ENCODE measurements at places on chromosomes 7 and 10.

DNA sequence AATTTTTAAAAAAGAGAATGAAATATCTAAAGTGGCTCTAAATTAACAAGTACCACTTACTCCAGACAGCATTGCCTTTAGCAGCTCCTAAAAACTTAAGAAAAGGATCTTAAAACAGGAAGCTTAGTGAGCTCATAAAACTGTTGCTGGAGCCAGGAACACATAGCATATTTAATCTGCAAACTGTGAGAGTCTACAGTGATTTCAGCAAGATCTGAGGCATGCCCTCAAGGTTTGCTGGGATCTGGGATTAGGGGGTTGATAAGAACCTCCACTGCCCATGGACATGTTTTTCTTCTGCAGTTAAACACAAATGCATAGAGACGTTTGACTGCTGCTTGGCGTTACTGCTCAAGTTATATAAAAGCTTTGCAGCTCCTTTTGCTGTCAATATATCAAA, 3.8 kb downstream of the GLI3 start:
- no peak for DNase-seq

DNA sequence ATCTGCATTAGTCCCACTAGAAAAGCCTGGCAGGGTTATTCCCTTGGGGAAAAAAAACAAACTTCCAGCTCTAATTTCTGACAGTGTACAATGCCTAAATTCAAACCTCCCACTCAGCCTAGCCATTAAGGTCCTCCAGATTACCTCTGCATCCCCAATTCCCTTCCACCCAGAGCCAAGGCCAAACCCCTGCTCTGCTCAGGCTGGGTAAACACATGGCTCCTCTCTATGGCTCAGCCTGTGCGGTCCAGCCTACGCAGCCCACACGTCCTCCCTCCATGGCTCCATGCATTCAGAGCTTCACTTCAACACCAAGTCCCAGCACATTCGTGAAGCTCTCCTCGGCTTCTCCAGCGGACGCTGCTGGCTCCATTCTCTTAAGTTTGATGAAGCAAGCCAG, 5.2 kb downstream of the DLG5 start:
- DNase-seq = no peak

DNA sequence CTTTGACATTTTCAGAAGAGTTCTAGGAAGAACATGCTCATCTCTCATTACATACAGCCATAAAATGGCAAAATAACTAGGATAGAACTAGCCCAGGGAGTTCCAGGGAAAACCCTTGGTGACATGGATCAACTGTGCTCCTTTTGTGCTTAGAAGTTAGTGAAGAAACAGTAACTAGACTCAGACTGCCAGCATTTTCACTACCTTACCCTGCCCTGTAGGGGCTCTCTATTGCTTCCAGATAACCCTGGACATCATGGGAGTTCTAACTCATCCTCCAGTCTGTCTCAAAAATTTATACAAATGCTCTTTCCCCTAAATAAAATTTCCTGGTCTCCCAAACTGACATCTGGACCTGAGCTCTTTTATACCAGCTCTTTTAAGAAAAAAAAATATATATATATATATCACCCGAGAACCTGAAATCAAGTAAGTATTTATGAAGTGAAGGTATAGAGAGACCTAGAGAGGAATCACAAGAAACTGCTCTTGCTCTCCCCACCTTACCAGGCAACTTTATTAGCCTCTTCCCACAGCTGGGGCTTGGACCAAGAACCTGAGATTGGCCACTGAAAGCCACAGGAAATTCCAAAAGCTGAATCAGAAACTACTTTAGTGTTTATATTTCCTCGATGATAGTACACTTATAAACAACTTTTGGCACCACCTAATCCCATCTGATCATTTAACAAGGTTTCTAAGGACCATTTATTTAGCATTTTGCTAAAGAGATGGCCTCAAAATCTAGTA, 101.4 kb downstream of the RELN start:
- DNase-seq = no peak

DNA sequence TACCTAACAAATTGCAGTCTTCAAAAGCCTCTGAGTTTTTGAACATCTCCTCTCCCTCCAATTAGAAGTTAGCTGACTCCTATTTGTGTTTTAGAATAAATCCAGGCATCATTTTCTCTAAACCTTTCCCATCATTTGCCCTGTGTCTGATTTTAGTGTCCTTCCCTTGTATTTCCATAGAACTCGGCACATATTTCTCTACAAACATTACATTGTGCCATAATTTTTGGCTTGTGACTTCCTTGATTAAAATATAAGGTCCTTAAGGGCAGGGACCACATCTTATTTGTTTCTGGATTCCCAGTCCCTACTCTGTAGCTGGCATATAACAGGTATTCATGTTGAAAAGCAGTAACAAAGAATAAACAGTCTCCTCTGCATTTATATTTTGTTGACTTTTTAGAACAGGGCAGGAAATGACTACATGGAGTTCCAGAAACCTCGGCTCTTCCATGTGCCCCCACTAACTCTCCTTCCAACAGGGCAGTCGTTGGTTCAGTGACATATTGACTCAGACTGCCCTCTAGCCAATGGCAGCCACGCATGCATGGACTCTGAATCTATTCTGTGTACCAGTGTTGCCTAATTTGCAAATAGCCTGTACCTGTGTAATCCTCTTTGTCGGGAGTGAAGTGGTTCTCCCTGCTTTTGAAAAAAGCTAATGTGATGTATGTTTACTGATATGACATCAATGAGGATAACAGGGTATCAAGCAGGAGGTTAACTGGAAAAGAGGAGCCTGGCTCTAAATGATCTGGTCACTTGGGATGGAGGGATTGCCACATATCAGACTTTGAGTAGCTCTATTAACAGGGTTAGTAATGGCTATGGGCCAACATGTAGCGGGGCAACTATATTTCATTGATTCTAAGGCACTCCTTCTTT, 19.8 kb upstream of the CPN1 start:
- DNase-seq = no peak

- DNase-seq = no peak
These were observed 104.5 kb downstream of the GRID1 start for GRCh38 chr10:86261941-86262687.

- no peak for DNase-seq
These were observed 310.6 kb downstream of the HDAC9 start for GRCh38 chr7:18806177-18806576.

DNA sequence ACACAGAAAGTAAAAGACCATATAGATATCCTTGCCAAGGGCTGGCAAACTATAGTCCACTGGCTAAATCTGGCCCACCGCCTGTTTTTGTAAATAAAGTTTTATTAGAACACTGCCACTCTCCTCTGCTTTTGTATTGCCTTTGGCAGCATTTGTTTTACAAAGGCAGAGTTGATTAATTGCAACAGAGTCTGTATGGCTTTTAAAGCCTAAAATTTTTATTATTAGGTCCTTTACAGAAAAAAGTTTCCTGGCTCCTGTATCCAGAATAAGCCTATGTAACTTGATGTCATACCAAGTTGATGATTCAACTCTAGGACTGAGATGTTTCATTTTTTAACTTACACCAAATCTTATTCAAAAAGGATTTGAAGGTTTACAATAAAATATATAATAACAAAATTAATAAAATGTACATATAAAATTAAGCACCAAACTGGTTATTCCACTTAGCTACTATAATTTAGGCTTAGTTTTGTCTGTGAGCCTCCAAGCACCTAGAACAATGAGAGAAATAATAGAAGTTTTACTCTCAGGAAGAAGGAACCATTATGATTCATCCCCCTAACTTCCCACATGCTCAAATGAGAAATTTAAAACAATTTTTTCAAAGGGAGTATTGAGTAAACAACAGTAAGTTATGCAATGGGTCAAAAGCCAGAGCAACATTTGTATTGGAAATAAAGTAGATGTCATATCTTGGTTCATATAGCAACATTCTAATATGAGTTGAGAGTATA, 31.9 kb downstream of the CPED1 start:
- no peak for DNase-seq

DNA sequence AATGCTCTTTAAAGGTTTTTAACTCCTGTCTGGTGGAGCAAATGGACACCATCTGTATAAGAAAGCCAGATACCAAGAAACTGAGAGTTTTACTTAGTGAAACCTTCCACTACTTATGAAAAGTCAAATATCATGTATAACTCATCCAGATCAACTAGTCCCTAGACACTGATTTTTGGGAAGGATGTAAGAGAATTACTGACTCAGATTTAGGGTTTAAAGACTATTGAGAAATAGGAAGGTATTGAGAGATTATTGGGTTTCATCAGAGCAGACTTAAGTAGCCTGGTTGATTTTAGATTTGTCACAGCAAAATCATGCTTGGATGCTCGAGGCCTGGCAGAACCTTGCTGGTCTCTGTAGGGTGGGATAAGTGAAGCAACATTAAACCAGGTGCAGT, 3.1 kb downstream of the CSTF2T start:
- DNase-seq = no peak

DNA sequence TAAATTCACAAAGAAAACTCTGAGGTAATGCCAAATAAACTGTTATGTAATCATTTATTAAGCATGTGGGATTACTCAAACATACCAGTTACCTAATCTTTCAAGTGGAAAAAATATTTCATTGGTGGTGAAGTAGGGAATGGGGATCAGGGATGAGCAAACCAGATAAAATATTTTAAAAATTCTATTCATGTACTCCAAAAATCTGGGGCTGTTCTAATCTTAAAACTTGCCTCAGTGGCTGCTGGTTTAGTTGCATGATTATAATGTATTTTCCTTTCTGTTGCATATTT, 19.5 kb downstream of the LMOD2 start:
- no peak for DNase-seq

- no peak for DNase-seq
These were observed 139.8 kb downstream of the RPS24 start for GRCh38 chr10:78173360-78174015.

- DNase-seq = no peak
These were observed 10.4 kb downstream of the VCL start for GRCh38 chr10:74008212-74008731.

DNA sequence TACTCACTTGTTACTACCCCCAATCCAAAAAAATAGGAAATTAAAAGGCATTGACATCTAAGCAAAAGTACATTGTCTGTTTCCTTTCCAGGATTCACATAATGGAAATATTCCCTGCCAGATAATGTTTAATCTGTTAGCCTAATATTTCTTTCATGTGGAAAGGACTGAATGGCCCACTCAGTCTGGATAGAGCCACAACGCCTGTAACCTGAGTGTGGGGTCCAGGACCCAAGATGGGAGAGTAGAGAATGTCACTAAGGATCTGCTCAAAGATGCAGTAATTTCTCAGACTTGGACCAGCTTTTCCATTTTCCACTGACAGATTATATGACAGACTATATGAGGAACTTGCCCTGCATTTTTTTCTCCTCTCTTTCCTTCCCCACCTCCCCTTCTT, 1088.9 kb downstream of the KCNMA1 start:
- no peak for DNase-seq

GRCh38 chr10:7525314-7526016, 114.6 kb upstream of the SFMBT2 start:
- DNase-seq = peak; percentile 56

GRCh38 chr10:80465451-80465835, 11.3 kb downstream of the TSPAN14 start:
- DNase-seq = no peak

- DNase-seq = no peak
These were observed 161.6 kb downstream of the JAZF1 start for GRCh38 chr7:28018856-28019465.

DNA sequence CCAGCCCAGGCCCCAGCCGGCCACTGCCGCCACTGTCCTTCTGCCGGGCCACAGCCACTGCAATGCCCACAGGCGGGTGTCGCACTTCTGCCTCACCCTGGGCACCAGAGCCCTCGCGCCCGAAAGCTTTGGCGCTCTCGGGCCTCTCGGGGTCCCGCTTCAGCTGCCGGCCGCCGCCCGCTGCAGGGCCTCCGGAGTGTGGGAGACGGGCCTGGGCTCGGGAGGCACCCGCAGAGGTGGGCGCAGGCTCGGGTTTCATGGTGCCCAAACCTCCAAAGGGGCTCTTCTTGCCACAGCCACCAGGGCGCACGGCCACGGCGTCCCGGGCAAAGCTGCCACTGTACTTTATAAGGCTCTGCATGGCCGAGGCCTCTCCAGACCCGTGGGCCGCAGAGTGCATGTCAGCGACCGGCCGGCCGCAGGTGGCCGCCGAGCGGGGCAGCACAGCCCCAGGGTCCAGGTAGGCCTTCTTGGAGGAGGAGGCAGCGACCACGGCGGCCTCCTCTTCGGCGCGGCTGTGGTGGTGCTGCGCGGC, 35.9 kb downstream of the TNRC18 start:
- no peak for DNase-seq

GRCh38 chr10:10644008-10644646, 373.5 kb upstream of the CELF2 start:
- no peak for DNase-seq

DNA sequence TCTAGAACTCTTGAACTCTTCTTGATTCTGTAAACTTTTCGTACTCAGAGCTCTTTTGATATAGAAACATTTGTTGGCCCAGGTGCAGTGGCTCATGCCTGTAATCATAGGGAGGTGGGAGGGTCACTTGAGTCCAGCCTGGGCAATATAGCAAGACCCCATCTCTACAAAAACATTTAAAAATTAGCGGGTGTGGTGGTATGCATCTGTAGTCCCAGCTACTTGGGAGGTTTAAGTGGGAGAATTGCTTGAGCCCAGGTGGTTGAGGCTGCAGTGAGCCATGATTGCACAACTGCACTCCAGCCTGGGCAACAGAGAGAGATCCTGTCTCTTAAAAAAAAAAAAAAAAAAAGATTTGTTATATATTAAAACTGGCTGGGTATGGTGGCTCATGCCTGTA, 121.6 kb downstream of the BAMBI start:
- DNase-seq = no peak

DNA sequence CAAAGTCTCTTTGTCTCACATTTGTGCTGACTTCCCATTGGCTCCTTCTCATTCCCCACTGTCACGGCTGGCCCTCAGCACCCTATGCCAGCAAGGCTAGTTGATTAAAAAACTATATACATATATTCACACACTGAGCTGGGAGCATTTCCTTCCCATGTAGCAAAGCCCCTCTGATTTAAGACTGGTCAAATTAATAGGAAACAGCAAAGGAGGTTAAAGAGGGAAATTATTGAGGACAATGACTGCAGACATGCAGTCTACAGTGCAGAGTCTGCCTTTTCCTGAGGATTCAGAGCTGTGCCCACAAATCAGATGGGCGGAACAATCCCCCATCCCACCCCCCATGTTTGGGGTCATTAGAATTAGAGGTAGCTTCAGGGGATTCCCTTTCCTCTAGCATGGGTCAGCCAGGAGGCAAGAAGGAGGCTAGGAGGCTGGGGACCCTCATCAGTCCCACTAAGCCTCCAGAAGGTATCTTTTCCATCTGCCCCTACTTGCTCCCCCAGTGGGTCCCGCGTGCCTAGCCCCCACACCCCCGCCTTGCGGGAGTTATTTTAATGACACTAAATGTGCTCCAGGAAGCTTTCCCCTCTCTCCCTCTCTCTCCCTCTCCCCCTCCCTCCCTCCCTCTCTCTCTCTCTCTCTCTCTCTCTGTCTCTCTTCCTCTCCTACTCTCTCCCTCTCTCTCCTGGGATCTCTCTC, 9.8 kb upstream of the DLX6 start:
- no peak for DNase-seq

- DNase-seq = no peak
These were observed 92.1 kb upstream of the DNAJB6 start for GRCh38 chr7:157244516-157245294.

DNA sequence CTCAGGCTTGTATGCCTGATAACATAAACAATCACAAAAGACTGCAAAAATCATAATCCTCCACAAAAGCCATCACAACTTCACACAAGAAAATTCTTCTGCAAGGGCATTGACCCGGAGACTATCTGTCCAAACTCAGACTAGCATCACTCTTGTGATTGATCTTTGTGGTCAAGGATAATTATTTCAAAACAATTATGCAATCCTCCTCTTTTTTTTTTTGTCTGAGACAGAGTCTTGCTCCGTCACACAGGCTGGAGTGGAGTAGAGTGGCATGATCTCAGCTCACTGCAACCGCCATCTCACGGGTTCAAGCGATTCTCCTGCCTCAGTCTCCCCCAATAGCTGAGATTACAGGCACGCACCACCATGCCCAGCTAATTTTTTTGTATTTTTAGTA, 22.2 kb downstream of the CDNF start:
- no peak for DNase-seq
